ENCODE measurements at places on chromosomes 11 and 22.

DNA sequence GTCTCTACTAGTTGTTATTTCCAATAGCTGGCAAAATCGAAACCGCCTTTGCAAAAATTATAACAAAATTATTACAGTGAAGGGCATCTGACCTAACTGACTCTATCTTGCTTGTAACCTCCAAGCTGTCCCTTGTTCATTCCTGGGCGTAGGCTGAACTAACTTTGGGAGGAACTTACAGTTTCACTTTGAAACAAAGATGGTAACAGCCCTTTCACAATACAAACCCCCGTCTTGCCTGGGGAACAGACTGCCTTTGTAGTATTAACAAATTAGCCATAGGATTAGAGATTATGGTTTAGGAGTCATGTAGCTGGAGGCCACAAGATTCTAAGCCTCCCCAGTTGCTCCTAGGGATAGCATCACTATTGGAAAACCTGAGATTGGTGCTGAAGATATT, 131.6 kb upstream of the HSD17B12 start:
- no peak for DNase-seq

DNA sequence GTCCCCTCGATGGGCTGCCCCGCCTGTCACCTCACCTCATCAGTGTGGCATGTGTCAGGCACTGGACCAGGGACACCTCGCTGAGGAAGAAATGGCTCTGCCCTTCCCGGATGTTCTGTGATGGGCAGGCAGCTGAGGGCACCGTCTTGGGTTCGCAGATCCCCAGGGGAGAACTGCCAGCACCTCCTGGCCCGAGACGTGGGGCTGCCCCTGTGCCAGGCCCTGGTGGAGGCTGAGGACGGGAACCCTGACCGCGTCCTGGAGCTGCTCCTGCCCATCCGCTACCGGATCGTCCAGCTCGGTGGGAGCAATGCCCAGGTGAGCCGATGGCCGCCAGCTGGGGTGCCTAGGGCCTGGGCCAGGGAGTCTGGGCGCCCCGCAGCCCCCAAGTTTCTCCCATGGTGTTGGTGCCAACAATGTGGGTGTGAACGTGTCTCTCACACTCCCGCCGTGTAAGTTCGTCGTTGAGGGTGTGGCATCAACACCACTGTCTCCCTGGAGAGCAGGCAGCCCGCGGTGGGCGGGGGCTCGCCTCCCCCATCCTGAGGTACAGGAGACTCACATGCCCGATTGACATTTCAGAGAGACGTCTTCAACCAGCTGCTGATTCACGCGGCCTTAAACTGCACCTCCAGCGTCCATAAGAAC, 7.3 kb upstream of the GTSE1 start:
- DNase-seq, result no peak

- DNase-seq, result no peak
Measured at GRCh38 chr11:61256710-61257482, 15.9 kb downstream of the PGA5 start.

DNA sequence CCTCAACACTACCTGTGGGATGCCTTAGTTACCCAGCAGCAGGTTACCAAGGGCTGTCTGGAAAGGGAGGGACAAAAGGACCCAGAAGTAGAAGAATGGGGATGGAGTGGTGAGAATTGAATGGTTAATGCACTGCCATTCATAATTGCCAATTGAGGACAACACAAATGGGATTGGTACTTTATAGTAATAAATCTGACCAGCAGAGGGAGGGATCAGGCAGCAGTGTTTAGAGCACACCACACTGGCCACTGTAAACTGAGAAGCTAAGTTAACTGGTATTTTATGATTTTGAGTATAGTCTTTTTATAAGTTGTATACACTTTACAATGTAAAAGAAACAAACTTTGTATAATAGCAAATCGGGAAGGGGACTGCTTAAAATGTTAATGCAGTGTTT, 10.7 kb downstream of the TBRG1 start:
- no peak for DNase-seq
